ENCODE measurements at places on chromosomes 2 and 18.

GRCh38 chr2:30208453-30208852 is 22.9 kb upstream of the LBH start:
- DNase-seq, result peak; percentile 2

DNA sequence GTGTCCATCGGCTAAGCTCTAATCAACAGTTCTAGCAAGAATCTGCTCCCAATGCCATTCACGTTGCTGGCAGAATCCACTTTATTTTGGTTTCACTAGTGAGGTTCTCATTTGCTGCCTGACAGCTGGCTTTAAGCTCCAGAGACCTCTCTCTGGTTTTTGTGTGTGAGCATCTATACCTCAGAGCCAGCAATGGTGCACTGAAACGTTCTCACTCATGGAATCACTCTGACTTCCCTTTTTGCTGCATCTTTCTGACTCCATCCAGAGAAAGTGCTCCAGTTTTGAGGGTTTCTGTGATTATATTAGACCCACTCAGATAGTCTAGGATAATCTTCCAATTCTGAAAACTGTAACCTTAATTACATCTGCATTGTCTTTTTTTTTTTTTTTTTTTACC is 596.6 kb downstream of the RNF144A start:
- DNase-seq, result no peak

DNA sequence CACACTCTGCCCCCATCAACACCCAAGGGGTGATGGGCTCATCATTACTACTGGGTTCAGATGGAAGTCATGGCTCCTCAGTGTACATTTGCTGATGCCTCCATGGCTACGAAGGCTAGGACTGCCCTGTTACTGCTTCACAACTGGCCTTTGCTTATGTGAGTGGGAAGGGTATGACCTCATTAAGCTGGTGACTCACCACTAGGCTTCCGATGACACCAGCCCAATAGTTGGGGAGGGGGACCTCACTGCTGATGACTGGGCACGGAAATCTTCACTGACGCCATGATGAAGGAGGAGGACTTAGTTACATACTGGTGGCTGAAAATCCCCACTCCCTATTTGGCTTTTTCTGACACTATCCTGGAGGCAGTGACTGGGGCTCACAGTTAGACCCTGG is 263.2 kb downstream of the CMPK2 start:
- DNase-seq, result no peak

DNA sequence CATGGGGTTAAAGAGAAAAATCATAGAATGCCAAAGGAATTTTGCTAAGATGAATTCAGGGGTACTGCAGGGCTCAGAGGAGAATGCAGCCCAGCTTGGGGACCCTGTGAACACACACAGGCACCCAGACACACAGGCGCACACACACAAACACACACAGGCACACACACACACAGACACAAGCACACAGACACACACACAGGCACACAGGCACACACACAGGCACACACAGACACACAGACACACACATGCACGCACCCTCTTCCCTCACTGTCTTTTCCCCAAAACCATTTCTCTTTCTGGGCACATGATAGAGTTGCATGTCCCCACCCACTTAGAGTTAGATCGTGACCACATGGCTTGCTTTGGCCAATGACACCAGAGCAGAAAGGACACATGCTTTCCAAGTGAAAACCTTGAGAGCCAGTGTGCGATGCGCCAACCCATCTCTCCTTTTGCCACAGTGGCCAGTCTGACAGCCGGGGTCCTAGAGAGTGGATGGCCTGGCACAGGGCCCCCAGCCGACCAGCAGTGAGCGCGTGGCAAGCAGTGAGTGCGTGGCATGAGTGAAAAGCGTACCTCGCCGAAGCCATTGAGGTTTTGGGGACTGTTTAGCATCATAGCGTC is 163.3 kb downstream of the KLHL29 start:
- no peak for DNase-seq

GRCh38 chr2:149192427-149192826 is 138.0 kb upstream of the LYPD6 start:
- DNase-seq, result no peak

GRCh38 chr2:39620067-39620466 is 45.6 kb upstream of the TMEM178A start:
- no peak for DNase-seq

- no peak for DNase-seq
Measured at GRCh38 chr2:1627628-1628381, 116.5 kb downstream of the PXDN start.

DNA sequence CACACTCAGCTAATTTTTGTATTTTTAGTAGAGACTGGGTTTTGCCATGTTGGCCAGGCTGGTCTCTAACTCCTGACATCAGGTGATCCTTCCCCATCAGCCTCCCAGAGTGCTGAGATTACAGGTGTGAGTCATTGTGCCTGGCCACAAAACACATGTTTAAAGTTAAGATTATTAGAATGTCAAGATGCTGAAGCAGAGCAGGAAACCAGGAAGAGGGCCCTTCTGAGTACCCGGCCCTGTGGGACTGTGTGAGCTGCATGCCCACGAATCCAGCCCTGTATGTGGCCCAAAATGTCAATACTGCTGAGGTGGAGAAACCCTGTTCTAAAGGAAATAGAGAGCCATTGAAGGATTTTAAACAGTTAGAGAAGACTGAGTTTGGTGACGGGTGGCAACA is 31.0 kb upstream of the REV1 start:
- DNase-seq, result no peak

DNA sequence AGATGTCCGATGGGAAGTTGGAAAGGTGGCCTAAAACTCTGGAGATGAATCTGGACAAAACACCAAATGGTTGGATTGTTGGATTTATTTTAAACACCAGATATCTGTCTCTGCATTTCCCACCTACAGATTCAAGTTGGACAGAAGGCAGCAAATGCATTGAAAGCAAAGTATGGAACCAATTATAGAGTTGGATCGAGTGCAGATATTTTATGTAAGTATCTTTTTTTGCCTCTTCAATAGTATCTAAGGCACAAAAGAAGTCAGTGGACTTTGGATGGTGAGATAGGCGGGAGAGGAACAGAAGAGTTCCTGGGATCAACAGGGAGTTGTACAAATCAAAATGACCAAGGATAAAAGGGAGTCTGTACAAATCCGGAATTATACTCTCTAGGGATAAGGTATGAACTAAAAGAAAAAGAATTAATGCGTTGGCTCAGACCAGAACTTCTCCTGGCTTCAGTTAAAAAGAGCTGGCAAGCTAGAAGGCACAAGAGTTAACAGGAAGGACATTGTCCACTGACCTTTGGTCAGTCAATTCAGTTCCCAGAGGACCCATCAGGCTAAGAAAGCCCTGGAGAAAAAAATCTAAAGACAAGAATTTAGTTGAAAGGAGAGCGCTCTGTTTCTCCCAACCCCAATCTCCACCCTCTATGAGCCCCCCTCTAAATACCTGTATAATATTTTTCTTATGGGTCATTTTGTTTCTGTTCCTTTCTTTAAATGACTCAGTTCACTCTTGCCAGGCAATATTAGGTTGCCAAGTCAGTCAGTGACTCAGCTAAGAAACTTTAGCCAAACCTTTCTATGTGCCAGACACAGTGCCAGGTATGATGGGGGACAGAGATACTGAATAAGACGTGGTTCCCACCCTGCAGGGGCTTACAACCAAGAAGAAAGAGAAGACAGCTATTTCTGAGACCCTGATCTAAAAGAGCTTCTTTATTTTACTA is 29.1 kb downstream of the CPO start:
- no peak for DNase-seq

GRCh38 chr2:100161945-100162620 is 19.7 kb upstream of the AFF3 start:
- DNase-seq, result no peak

DNA sequence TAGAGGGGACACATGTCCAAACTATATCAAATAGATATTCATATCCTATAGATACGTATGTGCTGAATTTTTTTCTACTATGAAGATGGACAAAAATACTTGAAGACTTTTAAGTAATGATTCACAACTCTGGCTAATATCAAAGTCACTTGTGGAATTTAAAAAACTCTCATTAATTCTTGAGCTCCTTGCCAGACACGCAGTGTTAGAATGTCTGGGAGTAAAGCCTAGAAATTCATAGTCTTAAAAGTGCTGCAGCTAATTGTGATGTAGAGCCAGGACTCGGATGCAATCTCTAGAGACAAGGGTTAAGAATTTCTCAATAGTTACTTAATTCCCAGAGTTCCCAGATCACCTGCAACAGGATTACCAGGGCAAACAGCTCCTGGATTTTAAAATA is 107.4 kb downstream of the ARL6IP6 start:
- no peak for DNase-seq

DNA sequence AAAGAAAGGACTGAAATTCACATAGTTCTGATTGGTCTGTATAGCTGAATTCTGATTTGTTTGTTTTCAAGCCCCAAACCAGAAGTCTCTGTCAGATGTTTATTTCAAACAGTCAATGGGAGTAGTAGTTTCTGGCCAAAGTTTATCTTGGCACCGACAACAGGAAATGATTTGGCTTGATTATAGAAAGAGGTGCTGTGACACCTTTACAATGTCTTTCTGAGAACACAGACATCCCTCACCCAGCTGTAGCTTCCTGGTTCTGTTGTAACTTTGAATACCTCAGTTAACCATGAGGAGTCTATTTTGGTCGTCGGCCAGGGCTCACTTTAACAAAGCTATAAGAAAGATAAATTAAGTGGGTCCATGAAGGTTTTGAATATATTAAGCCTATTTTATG is 545.0 kb upstream of the ZNF804A start:
- DNase-seq, result no peak

DNA sequence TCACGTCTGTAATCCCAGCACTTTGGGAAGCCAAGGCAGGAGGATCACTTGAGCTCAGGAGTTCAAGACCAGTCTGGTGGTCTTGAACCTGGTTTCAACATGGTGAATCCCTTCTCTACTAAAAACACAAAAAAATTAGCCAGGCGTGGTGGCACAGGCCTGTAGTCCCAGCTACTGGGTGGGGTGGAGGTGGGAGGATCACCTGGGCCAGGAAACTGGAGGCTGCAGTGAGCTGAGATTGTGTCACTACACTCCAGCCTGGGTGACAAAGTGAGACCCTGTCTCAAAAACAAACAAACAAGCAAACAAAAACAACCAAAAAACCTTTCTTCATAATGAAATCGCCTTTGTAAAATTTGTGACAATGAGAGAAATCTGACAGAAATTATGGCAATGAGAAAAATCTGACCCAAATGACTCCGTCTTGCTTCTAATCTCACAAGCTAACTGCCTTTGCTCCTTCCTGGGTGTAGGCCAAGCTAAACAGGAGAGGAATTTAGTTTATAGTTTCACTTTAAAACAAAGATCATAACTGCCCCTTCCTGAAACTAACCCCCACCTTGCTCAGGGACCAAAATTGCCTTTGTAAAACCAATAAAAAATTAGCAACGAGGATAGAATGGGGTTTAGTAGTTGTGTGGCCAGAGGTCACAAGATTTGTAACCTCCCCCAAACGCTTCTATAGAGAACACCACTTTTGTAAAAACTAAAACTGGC is 60.7 kb upstream of the KIF5C start:
- no peak for DNase-seq

DNA sequence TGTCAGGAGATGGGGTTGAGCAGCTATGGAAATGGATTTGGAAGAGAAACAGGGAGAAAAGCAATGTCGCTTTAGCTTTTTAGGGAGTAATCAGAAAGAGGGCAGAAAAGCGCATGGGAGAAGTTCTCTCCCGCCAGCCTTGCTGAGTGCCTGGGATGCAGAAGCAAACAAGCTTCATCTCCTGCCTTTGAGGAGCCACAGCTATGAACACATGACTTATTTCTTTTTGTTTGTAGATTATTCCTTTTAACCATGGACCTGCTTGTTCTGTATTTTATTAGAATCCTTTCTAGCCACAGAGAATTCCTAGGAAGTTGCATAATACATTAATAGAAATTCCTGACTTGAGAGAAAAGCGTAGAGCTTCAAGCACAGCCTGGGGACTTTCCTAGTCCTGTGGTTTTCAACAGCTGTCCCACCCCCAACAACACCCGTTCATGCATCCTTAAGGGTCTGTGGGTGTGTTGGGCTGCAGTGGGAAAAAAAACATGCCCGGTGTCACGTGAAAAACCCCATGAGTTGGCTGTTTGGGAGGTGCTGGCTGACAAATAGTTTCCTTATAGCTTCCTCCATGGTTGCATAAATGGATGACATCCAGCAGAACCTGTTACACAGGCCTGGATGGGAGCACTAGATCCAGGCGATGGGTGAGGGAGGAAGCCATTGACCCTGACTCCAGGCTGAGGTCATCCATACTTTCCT is 14.9 kb downstream of the SLC9A4 start:
- no peak for DNase-seq

GRCh38 chr2:170139276-170139967 is 38.5 kb upstream of the MYO3B start:
- no peak for DNase-seq

- DNase-seq, result no peak
Measured at GRCh38 chr18:58863539-58864145, 1.0 kb upstream of the ZNF532 start.

DNA sequence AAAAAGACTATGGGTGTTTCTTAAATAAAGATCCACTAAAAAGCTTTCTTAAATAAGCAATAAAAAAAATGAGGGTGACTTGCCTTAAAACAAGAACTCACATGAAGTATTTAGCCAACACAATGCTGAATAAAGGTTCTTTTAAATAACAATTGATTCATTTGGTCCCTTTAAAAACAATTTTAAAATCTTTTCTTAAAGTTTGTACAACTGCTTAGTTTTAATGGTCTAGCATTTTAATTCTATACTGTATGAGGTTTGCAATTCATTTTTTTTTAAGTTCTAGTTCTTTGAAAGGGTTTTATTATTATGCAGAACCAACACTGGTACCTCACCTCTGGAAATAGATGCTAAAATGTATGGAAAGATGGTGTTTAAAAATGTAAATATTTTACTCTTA is 1017.5 kb downstream of the LRP1B start:
- no peak for DNase-seq

DNA sequence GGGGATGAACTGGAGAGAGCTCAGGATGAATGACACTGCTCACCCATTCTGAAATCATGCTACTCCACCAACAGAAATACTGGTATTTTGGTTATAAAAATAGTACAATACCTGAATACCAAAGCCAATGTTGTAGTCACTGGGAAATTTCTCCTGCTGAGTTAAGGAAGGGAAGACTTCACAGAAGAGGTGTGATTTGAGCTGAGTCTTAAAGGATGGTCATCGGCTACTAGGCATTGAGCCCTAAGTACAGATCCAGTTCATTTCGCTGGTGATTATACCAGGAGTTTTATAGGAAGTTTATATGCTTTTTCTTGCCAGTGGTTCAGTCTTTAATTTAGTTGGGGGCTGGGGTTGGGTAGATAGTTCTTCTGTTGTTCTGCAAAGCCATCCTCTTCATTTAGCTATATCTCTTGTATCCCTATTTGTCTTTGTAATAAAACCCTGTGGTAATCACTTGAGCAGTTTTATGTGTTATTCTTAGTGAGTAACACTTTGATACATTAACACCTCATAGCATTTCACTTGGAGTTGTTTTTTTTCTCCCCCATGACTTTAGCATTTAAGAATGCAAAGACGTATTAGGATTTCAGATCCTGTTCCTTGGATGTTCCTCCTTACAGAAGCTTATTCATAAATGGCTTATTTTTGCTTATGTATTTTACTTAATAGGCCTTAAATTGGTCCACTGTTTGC is 239.9 kb upstream of the FOSL2 start:
- DNase-seq, result no peak

Measured in GOT3 (cell line).